Retinal pigment epithelial cell (primary cell): ENCODE measurements at places on chromosomes 11 and 22.
A peak's percentile ranks its signal among the peaks of the same experiment; 100 is the strongest.

GRCh38 chr11:76674517-76675400, 4.2 kb upstream of the LRRC32 start:
- DNase-seq: no peak

DNA sequence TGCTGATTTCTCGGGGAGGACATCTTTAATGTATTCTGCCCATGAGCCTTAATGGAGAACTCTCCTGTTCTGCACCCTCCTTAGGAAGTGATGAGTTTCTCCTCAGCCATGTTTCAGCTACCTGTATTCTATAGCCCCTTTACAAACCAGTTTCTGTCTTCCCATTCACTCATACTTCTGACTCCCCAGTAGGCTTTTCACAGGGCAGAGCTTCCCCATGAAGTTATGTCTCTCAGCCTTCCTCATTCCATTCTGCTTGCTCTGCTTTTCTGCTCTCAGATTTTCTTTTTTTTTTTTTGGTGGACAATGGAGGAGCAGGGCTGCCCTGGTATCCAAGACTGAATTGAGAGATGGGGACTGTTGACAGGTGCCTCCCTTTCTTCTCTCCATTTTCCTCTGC, 4.3 kb upstream of the OR52R1 start:
- no peak for DNase-seq

GRCh38 chr11:80371931-80372330, 931.1 kb upstream of the TENM4 start:
- DNase-seq: no peak

- no peak for DNase-seq
Observed at GRCh38 chr11:105670811-105671210, 60.9 kb downstream of the GRIA4 start.

GRCh38 chr11:45881708-45882368, 3.6 kb upstream of the MAPK8IP1 start:
- DNase-seq: no peak

DNA sequence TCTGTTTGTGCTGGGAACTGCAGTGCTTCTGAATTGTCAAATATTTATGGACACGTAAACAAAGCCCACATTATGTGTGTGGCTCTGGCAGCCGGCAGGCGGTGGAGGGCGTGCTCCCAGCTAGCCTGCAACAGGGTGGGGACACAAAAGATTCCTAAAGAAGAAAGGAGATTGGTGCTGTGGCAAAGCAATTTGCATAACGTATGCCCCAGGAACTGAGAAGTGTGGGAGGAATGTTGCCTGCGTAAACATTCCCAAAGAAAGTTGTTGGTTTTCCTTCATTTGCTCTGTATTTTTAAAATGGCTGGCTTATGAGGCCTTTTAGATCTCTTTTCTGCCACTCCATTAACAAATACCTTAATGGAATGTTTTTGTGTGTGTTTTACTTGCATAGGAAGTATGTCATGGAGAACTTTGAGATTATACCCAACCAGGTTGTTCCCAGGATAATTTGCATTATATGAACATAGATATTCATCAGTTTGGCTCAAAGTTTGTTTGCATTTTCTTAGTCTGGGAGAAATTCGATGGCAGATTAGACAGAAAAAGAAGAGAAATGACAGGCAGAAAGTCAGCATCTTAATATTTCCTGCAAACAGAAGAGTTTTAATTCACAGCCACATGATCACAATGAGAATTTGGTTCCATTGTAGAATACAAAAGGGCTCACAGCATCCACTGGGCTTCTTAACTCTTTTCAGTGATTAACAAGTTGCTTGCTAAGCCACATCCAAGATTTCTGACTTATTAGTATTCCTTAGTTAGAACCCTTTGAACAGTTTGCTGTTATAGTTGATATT, 41.8 kb upstream of the DLAT start:
- DNase-seq: peak; percentile 68

GRCh38 chr11:93821617-93822016, 28.8 kb downstream of the VSTM5 start:
- no peak for DNase-seq

DNA sequence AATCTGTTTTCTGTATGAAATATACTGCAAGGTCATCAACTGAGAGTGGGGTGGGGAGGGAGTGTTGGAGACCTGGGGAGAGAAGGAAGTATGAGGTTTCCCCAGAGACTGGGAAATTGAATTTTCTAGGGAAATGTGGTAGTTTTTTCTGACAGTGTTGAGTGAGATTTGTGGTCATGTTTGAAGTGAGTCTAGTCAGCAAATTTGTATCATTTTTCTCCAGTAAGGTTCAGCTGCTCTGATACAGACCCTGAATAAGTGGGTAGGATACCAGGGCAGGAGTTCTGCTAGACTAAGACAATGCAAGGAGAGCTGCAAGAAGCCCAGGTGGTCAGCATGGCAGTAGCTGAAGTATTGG, 112.0 kb downstream of the PKNOX2 start:
- no peak for DNase-seq

- DNase-seq: no peak
Observed at GRCh38 chr22:49494555-49494954, 333.1 kb downstream of the BRD1 start.

- DNase-seq: no peak
Observed at GRCh38 chr11:123107945-123108495, 46.1 kb upstream of the HSPA8 start.

GRCh38 chr11:119000906-119001305, 3.0 kb downstream of the CENATAC start:
- DNase-seq: no peak

- no peak for DNase-seq
Observed at GRCh38 chr11:78982473-78982872, 407.8 kb upstream of the NARS2 start.

GRCh38 chr22:46650078-46650810, 30.1 kb downstream of the GRAMD4 start:
- no peak for DNase-seq

DNA sequence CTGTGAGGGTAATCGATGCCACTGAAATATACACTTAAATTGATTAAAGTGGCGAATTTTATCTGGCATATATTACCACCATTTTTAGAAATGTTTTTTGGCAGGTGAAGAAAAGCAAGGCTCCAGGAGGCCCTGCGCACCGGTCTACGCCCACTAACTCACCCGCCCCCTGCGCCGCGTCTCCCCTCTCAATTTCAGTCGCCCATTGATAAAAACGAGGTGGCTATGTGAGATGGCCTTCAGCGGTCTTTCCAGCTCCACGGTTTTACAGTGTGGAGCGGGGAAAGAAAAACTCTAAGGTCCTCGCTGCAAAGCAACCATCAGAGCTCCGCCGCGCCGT, 602 bp upstream of the AQP11 start:
- no peak for DNase-seq

DNA sequence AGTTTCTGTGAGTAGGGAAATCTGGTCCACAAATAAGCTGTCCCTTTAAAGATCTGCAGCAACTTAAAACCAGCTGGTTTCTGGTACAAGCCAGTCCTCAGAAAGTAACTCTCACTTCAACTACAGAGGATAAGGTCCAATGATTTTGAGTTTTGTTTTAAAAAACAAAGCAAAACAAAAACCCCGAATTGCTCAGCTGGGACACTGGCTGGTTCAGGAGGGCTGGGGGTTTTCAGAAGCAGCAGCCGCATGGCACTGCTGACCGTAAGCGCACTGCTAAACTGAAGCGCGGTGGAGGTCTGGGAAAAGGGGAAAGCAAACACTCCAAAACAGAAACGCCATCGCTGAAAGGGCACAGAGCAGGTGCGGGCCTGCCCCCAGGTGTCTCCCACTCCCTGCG, 59.7 kb downstream of the MICAL3 start:
- no peak for DNase-seq

- no peak for DNase-seq
Observed at GRCh38 chr22:47296405-47297260, 534.2 kb downstream of the TBC1D22A start.

GRCh38 chr22:50183141-50183971, 2.4 kb upstream of the TRABD start:
- no peak for DNase-seq

- DNase-seq: no peak
Observed at GRCh38 chr11:16526947-16527346, 170.6 kb upstream of the SOX6 start.

DNA sequence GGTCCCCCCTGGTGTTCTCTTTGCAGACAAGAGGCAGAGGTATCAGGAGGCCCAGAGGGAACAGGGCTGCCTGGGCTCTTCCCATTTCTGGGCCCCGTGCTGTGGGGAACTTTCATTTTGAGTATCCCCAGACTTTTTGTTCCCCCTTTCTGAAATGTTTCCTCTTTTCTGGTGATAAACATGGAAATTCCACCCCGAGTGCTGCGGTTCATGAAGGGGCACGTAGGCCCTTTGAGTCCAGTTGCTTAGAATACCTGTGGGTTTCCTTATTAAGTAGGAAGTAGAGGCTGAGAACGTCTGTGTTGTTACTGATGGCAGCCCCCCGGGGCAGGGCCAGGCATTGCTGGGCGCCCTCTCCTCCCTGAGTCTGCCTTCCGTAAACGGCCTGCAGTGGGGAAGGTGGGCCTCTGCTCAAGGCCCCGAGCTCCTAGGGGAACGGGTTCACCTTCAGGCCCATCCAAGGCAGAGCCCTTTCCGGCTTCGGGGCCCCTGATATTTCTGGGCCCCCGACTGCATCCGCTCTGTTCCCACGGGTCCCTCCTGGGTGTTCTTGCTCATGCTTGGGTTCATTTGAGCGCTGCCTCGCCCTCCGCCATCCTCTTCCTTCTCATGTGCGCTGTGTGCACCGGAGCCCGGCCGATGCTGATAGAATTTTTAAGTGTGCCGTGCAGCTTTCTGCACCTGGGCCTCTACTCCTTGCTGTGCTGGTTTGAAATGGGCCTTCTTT, 12.0 kb downstream of the TBC1D22A start:
- no peak for DNase-seq

- DNase-seq: no peak
Observed at GRCh38 chr11:70030412-70030811, 47.7 kb upstream of the ANO1 start.

- no peak for DNase-seq
Observed at GRCh38 chr11:123187248-123187647, 7.8 kb downstream of the CLMP start.

DNA sequence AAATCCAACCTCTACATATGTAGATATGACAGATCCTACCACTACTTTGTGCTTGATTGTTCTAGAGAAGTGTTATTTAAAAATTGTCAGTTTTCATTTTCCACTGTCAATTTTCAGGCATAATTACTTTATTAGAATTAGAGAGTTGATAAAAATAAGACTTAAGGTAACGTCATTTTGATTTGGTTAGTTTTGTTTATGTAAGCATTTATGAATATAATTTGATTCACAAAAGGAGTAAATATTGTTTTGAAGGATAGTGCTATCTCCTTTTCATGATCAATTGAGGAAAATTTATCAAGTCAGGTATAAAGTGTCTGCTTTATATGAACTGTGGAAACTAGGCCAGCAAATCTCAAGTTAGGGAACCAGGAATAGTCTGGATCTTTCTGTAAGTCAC, 42.6 kb upstream of the PITPNB start:
- DNase-seq: no peak

DNA sequence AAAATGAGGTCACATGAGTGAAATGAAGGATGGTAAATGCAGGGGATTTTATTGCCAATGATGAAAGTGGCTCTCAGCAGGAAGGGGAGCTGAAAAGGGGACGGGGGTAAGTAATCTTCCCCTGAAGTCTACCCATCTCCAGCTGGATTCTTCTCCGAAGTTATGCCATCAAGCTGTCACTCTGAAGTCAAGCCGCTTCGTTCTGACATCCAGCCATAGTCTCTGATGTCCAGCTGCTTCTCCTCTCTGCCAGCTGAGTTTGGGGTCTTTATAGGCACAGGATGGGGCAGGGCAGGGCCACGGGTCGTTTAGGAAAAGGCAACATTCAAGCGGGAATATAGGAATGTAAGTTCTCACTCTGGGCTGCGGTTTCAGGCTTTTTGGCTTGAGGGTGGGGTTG, 181.9 kb upstream of the ANO3 start:
- DNase-seq: no peak

GRCh38 chr11:134609361-134610115, 197.5 kb upstream of the B3GAT1 start:
- DNase-seq: no peak

GRCh38 chr11:58921778-58922390, 17.4 kb upstream of the GLYATL1 start:
- DNase-seq: no peak

- DNase-seq: no peak
Observed at GRCh38 chr22:45905924-45906865, 70.8 kb downstream of the WNT7B start.

DNA sequence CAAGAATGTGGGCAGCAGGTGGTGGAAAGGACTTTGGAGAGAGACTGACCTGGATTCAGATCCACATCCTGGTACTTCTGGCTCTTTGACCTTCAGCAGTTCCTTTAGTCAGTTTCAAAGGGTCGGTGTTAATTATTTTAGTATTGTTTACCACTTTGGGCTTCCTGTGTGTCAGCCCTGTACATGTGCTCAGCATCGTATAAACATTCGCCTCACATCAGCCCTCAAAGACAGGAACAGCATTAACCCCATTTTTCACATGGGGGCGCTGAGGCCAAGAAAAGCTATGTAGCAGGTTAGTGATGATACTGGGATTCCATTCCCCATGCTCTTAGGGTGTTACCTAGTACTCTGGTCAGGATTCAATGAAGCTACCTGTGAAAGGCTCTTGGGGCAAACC, 72.1 kb upstream of the YWHAH start:
- DNase-seq: no peak

GRCh38 chr22:43088627-43088983, 586 bp downstream of the TTLL1 start:
- DNase-seq: no peak

GRCh38 chr11:14634813-14635212, 8.8 kb upstream of the PDE3B start:
- DNase-seq: no peak

GRCh38 chr11:96390488-96390792, 627 bp downstream of the JRKL start:
- no peak for DNase-seq

DNA sequence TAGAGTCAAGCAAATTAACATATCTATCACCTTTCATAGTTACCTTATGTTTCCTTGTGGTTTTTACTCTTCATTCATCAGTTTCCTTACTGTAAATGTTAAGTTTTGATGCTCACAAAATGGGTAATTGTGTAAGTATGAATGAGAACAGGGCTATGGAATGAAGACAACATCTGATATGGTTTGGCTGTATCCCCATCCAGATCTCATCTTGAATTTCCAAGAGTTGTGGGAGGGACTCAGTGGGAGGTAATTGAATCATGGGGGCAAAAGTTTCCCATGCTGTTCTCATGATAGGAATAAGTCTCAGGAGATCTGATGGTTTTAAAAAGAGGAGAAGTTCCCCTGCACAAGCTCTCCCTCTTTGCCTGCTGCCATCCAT, 107.6 kb downstream of the CCDC34 start:
- DNase-seq: no peak

DNA sequence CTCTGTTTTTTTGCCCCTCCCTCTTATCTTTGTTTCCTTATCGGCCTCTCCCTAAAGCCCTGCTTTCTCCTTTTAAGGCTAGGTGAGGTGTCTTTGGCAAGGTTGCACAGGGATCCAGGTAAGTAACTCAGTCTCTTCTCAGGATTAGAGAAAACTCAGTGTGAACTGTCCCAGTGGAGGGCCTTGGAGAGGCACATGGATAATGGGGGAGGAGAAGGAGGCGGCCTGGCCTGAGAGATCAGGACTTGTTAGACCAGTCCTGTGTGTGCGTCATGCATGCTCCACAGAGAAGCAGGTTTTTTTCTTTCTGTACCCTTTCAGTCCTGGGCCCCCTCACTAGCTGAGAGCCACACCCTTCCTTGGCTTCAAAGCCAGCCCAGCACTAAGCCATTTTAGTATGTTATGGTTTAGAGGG, 19.9 kb downstream of the CTNND1 start:
- DNase-seq: no peak

GRCh38 chr11:56782167-56782847, 33.8 kb upstream of the OR9G4 start:
- no peak for DNase-seq

GRCh38 chr11:124640666-124641065, 18.0 kb downstream of the TBRG1 start:
- DNase-seq: no peak
